Dorsolateral prefrontal cortex (tissue), 122 donors: ENCODE measurements at places on chromosomes 6 and 20.

DNA sequence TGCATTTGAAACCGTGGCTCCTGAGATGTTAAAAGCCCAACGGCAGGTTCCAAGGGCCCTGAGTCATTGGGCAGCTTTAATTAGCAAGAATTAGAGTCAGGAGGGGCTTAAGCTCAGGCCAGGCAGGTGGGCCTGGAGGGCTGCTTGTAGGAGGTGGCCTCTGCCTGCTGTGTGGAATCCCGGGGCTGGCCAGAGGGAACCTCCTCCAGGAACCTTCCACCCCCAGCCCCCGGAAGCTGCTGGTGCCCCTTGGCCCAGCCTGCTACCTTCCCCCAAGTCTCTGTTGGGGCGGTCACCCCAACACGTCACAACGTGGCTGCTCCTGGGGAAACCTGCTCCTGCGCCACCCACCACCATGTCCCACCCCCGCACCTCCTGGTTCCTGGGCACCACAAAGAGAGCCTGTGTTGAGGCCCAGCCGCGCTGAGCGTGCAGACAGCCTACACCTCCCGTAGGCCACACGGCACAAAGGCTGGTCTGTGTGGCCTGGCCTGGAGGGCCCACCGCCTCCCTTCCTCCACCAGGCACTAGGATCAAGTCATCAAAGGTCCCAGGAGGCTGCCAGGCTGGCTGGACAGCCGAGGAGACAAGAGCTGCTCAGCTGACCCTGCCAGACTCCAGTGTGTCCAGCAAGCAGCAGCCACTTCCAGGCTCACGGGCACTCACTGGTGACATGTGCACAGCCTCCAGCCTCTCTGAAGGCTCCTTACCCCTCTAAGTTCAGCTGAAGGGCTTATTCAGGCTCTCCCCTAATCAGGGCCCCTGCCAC lies 86.3 kb downstream of the SNX5 start:
- no peak for DNase-seq

DNA sequence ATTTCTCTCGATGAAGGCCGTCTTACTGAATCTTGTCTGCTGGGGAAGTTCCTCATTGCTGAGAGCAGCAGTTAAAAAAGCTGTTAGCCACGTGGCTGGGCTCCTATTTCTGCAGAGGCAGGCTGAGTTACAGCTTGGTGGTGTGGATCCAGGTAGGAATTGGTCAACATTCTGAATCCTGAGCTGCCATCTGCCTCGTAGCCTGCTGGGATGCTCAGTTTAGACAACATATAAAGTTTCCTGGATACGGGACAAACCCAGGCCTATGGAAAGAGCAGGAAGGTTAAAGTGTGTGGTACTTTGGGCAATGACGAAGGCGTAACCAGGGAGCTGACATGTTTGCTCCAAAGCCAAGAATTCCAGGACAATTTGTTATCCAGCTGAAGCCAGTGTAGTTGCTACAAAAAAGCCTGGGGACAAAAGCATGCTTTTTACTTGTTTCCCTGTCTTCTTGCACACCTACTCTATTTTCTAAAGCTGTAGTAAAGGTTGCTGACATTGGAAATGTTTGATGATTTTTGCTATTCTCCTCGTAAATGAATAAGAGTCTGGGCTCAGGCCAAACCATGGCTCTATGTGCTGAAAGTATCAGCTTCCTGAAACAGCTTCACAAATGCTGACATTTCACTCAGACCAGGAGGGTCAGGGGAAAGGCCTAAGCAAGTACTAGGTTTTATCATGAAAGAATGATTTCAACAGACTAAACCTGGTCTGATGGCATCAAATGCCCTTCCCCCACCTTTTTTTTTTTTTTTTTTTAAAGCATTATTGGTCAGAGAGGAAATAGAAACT lies 12.4 kb upstream of the MYLK2 start:
- DNase-seq = no peak

- DNase-seq = no peak
These were observed 40.3 kb upstream of the CCDC167 start for GRCh38 chr6:37540029-37540352.

DNA sequence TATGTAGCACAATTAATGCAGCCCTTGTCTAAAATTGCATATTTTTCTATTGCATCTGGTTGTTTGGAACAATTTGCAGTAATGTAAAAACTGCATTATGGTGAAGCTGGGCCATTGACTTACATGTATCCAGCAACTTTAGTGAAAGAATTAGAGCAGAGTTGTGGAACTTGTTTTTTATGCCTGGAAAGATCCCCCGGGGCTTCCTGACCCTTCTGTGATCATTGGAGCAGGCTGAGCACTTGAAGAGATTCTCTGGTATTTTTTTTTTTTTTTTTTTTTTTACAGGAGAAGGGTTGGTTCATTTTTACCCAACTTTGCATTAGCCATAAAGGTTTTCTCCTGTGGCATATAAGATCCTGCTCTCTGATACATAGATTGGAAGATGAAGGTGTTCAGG lies 45.0 kb downstream of the LIN28B start:
- no peak for DNase-seq

GRCh38 chr20:63351326-63351700 lies 9.8 kb downstream of the CHRNA4 start:
- DNase-seq = no peak
